ENCODE measurements at places on chromosomes 2 and 18.

DNA sequence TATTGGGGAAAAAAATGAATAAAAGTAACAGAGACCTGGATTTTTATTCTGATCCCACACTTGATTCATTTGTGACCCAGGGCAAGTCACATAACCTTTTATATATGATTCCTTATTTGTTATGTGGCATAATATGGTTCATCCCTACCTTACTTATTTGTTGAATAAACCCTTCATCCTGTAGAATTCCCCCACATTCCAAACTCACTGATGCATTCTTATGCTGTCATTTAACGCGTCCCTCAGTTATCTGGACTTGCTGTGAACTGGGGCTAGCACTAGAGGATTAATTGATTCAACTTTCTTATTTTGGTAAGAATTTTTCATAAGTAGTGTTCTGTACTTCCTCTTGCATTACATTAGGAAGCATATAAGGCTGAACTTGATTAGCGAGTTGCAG, 384.7 kb upstream of the RAB12 start:
- no peak for DNase-seq

- no peak for DNase-seq
Observed at GRCh38 chr2:197504512-197504911, 4.3 kb downstream of the HSPE1 start.

- DNase-seq: no peak
Observed at GRCh38 chr18:75003039-75003438, 205.9 kb downstream of the PTGR3 start.

DNA sequence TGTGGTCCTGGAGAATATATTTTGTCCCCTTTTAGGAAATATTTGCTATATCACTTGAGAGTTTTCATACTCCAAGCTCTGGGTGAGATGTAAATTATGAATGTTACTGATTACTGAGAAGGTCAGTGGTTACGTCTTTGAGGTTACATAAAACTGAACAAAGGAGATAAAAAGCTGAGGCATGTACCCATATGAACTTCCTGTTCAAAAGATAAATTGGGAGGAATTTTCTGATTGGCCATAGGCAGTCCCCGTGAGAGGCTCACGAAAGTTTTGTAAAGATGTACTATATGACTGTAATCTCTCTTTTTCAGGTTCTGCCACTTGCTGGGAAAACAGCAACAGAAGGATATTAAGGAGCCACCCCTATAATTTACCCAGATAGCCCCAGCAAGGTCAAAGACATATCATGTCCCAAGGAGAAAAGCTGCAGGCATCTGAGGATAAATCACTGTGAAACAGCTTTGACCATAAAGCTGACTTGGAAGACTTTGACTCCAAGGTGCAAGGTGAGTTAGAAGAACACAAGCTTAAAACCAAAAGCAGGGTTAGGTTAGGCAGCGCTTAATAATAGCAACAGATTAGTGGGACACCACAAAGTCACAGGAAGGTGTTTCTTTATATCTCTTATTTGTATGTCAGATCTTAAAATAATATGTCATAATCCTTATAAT, 90.4 kb downstream of the OSBPL6 start:
- DNase-seq: no peak

Measured in NCI-H1694 (cell line).